GM23338 (cell line): ENCODE measurements at places on chromosomes 7 and 10. TPM values are rescaled to one million over a fixed set of nuclear protein-coding genes. Genes with fewer than 3 reads are reported as not detected.
A peak's percentile ranks its signal among the peaks of the same experiment; 100 is the strongest.

CPN1 gene
- not detected in 2 replicates for total RNA-seq

PTPRZ1 gene
- total RNA-seq = 230 and 238 TPM in 2 replicates

LMBR1 gene
- 69.1 and 90.1 TPM in 2 replicates for total RNA-seq

DNA sequence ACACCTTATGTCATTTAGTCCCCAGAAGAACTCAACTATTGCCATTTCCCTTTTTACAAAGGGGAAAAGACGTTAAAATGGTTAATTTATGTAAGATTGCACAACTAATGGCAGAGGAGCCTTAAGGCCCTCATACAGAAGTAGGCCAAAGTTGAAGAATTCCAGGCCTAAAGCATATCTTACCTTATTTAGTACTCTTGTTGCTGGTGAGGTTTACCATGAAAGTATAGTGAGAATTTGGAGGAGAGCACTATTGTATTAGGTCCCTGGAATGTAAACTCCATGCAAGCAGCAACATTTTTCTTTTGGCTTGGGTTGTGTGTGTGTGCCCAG, 731 bp upstream of the CRPPA start:
- H3K4me1 ChIP-seq = peaks cover 6% of the 10 kb centered on the region
- DNase-seq = no peak
- no peaks in the 10 kb centered on the region for H3K36me3 ChIP-seq
- no peak overlapping the region for H3K27ac ChIP-seq
- 0 out of 2 replicates have a peak overlapping the region, but pooled peaks have one; percentile 88 for H3K4me3 ChIP-seq

ABLIM1 gene
- total RNA-seq = 45.1 and 46.6 TPM in 2 replicates

- no peaks in the 10 kb centered on the region for H3K27me3 ChIP-seq
- no peak overlapping the region for H3K4me3 ChIP-seq
- DNase-seq = no peak
These were observed 229.3 kb upstream of the CTBP2 start for GRCh38 chr10:125389648-125390047.

MRPS33 gene
- 23.1 and 35.0 TPM in 2 replicates for total RNA-seq

VSTM4 gene
- 0.23 and 0.66 TPM in 2 replicates for total RNA-seq

DNA sequence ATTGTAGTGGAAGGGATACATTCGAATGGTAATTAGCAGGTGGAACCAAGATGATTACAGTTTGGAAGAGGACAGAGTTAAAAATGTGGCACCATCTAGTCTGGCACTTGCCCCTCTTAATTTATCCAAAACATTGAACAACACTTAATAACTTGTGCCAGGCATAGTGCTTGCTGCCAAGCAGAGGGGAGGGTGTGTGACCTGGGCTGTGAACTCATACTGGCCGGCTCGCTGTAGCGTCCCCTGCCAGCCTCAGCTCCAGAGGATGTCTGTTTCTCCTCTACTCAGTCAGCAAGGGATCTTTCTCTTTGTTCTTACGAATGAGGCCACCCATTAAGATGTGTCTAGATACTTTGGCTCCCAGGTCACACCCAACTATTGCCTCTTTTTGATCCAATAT, 179.4 kb upstream of the INHBA start:
- H3K27ac ChIP-seq = no peak overlapping the region
- H3K36me3 ChIP-seq = no peaks in the 10 kb centered on the region; the same call in 1 of the 2 replicates
- H3K4me3 ChIP-seq = no peak overlapping the region
- peaks cover 4% of the 10 kb centered on the region; the same call in 1 of the 2 replicates for H3K4me1 ChIP-seq
- H3K27me3 ChIP-seq = no peaks in the 10 kb centered on the region
- no peak for DNase-seq

DNA sequence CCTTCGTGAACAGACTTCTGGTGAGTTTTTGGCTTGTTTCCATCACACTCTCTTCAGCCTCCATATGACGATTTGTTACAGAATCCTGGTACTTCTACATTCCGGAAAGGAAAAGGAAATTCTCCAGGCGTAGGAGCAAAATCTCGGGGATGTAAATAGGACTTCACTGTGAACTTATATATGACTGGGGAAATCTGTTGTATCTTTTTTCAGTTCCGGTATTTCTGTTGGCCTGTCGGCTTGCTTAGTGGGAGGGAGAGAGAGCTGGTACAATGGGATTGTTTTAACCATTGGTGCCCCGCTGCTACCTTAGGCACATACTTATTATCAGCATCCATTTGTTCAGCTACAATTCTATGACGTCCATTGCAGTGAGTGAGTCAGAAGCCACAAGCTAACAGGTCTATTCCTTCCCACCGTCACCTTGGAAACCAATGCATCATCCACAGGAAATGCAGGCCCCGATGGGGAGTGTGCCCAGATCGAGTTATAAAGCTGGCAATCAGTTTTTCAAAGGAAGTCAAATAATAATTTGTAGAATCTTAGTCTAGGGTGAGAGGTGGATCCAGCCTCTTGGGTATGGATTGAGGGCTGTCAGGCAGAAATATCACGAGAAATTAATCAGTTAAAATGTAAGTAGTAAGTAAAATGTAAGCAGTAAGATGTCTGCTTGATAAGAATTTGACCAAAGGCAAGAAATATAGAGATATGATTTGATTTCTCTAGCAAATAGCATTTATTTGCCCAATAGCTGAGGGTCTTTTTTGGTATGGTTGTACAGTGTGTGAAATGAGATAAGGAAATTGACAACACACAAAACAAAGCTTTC, 92.0 kb upstream of the MKLN1 start:
- H3K36me3 ChIP-seq = no peaks in the 10 kb centered on the region
- H3K27me3 ChIP-seq = no peaks in the 10 kb centered on the region
- no peak overlapping the region for H3K4me3 ChIP-seq
- peaks cover 11% of the 10 kb centered on the region; the same call in 1 of the 2 replicates for H3K4me1 ChIP-seq

GRCh38 chr10:129774736-129775401, 189.2 kb downstream of the EBF3 start:
- no peak overlapping the region for H3K27ac ChIP-seq
- no peaks in the 10 kb centered on the region for H3K27me3 ChIP-seq
- no peaks in the 10 kb centered on the region for H3K4me1 ChIP-seq
- no peak for DNase-seq
- no peaks in the 10 kb centered on the region for H3K36me3 ChIP-seq

GRCh38 chr7:1466524-1467271, 7.4 kb upstream of the MICALL2 start:
- no peak overlapping the region for H3K27ac ChIP-seq
- H3K36me3 ChIP-seq = no peaks in the 10 kb centered on the region
- no peaks in the 10 kb centered on the region; the same call in 1 of the 2 replicates for H3K4me1 ChIP-seq
- peak; percentile 51 for DNase-seq

DNA sequence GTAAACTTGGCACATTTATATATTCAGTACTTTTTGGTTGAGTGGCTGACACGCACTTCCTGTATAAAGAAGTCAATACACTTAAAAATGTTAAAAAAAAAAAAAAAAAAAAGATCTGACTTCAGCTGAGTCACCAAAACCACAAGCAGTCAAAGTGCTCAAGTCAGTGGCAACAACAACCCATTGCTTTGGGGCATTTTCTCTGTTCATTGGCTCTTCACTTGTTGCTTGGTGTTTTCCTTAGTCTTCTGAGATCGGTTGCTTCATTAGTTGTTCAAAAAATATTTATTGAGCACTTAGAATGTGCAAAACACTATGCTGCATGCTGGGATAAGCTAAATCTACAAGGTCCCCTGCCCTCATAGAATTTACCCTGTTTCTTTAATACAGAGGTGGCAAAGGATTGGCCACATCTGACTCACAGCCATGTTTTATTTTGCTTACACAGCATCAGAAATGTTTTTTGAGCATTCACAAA, 63.7 kb downstream of the ZNRF2 start:
- H3K27me3 ChIP-seq = no peaks in the 10 kb centered on the region
- no peak overlapping the region for H3K4me3 ChIP-seq
- peak overlapping the region; percentile 70 for H3K27ac ChIP-seq
- peak; percentile 40 for DNase-seq
- H3K4me1 ChIP-seq = peaks cover 31% of the 10 kb centered on the region
- H3K36me3 ChIP-seq = no peaks in the 10 kb centered on the region

- no peaks in the 10 kb centered on the region for H3K36me3 ChIP-seq
- DNase-seq = no peak
- peaks cover 10% of the 10 kb centered on the region for H3K4me1 ChIP-seq
- no peak overlapping the region for H3K27ac ChIP-seq
- no peaks in the 10 kb centered on the region for H3K27me3 ChIP-seq
- H3K4me3 ChIP-seq = no peak overlapping the region
These were observed 68.2 kb upstream of the AGK start for GRCh38 chr7:141483044-141483443.

GRCh38 chr10:28365840-28366239, 63.0 kb upstream of the MPP7 start:
- no peaks in the 10 kb centered on the region for H3K27me3 ChIP-seq
- H3K27ac ChIP-seq = no peak overlapping the region
- no peaks in the 10 kb centered on the region for H3K4me1 ChIP-seq
- no peak overlapping the region for H3K4me3 ChIP-seq
- no peak for DNase-seq

GRCh38 chr7:158863611-158864506, 7.5 kb downstream of the DYNC2I1 start:
- H3K4me1 ChIP-seq = peaks cover 32% of the 10 kb centered on the region
- peak; percentile 70 for DNase-seq
- no peak overlapping the region for H3K27ac ChIP-seq
- no peaks in the 10 kb centered on the region for H3K36me3 ChIP-seq
- H3K4me3 ChIP-seq = peak overlapping the region; percentile 57
- H3K27me3 ChIP-seq = peaks cover 5% of the 10 kb centered on the region; the same call in 1 of the 2 replicates

RBM33 gene
- total RNA-seq = 26.1 and 47.7 TPM in 2 replicates

LANCL2 gene
- 9.8 and 10.7 TPM in 2 replicates for total RNA-seq

PLXDC2 gene
- total RNA-seq = 18.8 and 19.4 TPM in 2 replicates

DNA sequence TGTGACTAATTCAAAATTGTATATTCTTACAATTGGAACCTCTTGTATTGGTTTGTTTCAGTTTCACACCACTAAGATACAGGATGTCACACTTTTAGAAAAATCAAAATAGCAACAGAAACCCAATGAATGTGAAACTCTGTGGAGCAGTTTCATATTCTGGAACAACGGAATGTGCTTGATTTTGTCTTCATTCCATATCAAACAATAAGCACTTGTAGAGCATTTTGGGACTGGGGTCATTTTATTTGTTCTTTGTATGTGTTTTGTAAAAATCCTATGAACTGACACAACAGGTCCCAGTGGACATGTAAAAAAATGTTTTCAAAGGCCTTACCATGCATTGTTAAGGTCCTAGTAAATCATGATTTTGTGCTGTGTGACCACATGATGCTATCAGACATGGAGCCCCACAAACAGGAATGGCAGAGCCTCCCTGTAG, 123.1 kb downstream of the DKK1 start:
- H3K4me1 ChIP-seq = no peaks in the 10 kb centered on the region
- no peaks in the 10 kb centered on the region for H3K36me3 ChIP-seq
- no peak overlapping the region for H3K4me3 ChIP-seq
- H3K27me3 ChIP-seq = no peaks in the 10 kb centered on the region
- DNase-seq = no peak

MRLN gene
- total RNA-seq = not detected in 2 replicates

CAMK2B gene
- total RNA-seq = not detected in 2 replicates

CALHM1 gene
- total RNA-seq = 0.93 TPM in 1 of 2 replicates, not detected in the other

GRCh38 chr10:89280508-89280907, 21.3 kb upstream of the IFIT2 start:
- no peaks in the 10 kb centered on the region for H3K36me3 ChIP-seq
- H3K27ac ChIP-seq = no peak overlapping the region
- no peak for DNase-seq
- no peak overlapping the region for H3K4me3 ChIP-seq
- H3K4me1 ChIP-seq = peaks cover 11% of the 10 kb centered on the region; the same call in 1 of the 2 replicates

GRCh38 chr10:113762083-113762482, 10.6 kb downstream of the PLEKHS1 start:
- H3K36me3 ChIP-seq = no peaks in the 10 kb centered on the region
- no peak overlapping the region for H3K4me3 ChIP-seq
- H3K4me1 ChIP-seq = no peaks in the 10 kb centered on the region
- DNase-seq = no peak

MUC12 gene
- 3.8 and 4.6 TPM in 2 replicates for total RNA-seq

MORN4 gene
- total RNA-seq = 9.0 and 17.6 TPM in 2 replicates

- no peak for DNase-seq
- no peaks in the 10 kb centered on the region for H3K4me1 ChIP-seq
- H3K36me3 ChIP-seq = no peaks in the 10 kb centered on the region
- no peak overlapping the region for H3K27ac ChIP-seq
- H3K4me3 ChIP-seq = no peak overlapping the region
These were observed 92.0 kb downstream of the GPR85 start for GRCh38 chr7:112994656-112995055.

GRCh38 chr7:74454021-74454924, 567 bp downstream of the GTF2IRD1 start:
- H3K36me3 ChIP-seq = no peaks in the 10 kb centered on the region
- no peaks in the 10 kb centered on the region for H3K27me3 ChIP-seq
- H3K4me1 ChIP-seq = peaks cover 7% of the 10 kb centered on the region
- peak overlapping the region; percentile 72 for H3K4me3 ChIP-seq

DNA sequence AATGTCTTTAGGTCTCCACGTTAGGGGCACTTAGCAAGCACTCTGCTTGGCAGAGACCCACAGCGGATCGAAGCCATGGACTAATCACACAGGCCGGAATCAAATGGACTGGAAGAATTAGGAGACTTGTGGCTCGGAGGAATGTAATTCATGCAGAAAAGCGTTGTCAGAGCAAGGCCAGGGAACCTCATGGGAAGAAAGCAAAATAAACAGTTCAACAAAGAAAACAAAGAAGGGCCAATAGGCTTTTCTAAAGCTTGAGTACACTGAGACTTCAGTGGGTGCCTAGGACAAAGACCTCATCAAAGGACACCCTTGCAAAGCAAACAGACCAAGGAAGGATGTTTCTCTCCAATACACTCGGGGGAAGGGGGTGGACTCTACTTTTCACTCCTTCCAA, 171.1 kb downstream of the GLI3 start:
- H3K27me3 ChIP-seq = no peaks in the 10 kb centered on the region
- 0 out of 2 replicates have a peak overlapping the region, but pooled peaks have one; percentile 2 for H3K4me3 ChIP-seq
- peak; percentile 60 for DNase-seq
- H3K27ac ChIP-seq = no peak overlapping the region
- peaks cover 45% of the 10 kb centered on the region for H3K4me1 ChIP-seq
